ENCODE measurements at places on chromosomes 1 and 21. TPM values are rescaled to one million over a fixed set of nuclear protein-coding genes. Genes with fewer than 3 reads are reported as not detected.
A peak's percentile ranks its signal among the peaks of the same experiment; 100 is the strongest.

DNA sequence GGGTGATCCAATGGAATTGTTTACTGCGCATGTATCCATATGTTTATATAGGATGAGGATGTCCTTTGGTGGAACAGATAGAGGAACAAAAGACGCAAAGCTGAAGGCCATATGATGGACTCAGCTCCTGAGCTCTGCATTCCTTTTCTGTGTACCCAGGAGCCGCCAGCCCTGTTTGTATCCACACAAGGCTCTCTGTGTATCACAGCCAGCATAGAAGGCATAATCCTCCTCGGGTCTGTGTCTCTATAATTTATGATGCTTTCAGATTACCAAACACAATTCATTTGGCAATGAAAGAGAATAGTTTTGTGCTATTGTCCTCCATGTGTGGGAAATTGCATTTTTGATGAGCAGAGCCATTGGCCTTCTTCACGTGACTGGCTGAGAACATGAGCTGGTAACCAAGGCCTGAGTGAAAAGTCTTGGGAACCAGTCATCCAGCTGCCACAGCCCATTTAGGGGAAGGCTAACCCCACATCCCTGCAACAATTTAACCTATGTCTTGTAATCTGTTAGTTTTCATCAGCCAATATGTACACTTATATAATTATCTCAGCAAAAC is 119.2 kb downstream of the PBX1 start:
- peaks cover 2% of the 10 kb centered on the region for H3K4me1 ChIP-seq
- peaks cover 2% of the 10 kb centered on the region for H3K36me3 ChIP-seq
- DNase-seq: no peak
- H3K27me3 ChIP-seq: no peaks in the 10 kb centered on the region

AGRN gene
- total RNA-seq: 1.2 TPM

GRCh38 chr21:39319251-39319756 is 5.9 kb upstream of the BRWD1 start:
- no peaks in the 10 kb centered on the region for H3K27me3 ChIP-seq
- peak overlapping the region; percentile 85 for H3K27ac ChIP-seq
- H3K4me1 ChIP-seq: peaks cover 14% of the 10 kb centered on the region
- no peak overlapping the region for H3K4me3 ChIP-seq
- DNase-seq: no peak

DNA sequence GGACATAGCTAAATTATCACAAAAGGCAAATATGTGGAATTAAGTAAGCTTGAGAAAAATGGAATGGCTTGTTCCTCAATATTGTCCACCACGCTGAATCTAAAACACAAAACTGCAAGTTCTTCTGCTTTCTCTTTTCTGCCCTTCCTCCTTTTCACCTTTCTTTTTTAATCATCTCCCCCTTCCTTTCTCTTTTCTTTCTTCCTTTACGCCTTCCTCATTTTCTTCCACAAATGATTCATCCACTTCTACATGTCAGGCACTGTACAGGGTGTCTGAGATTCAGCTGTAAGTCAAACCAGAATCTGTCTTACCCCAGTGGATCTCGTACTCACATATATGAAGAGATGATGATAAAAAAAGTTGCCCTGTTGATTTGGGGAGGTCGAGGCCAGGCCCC is 1182.5 kb downstream of the MRPL39 start:
- no peaks in the 10 kb centered on the region for H3K4me1 ChIP-seq
- no peaks in the 10 kb centered on the region for H3K36me3 ChIP-seq
- no peak for DNase-seq
- H3K4me3 ChIP-seq: no peak overlapping the region
- no peaks in the 10 kb centered on the region for H3K27me3 ChIP-seq

GRCh38 chr1:218459450-218459849 is 114.3 kb downstream of the TGFB2 start:
- DNase-seq: no peak
- no peak overlapping the region for H3K4me3 ChIP-seq
- H3K4me1 ChIP-seq: no peaks in the 10 kb centered on the region
- no peak overlapping the region for H3K27ac ChIP-seq
- peaks cover 13% of the 10 kb centered on the region for H3K27me3 ChIP-seq
- H3K36me3 ChIP-seq: no peaks in the 10 kb centered on the region

- peak overlapping the region; percentile 41 for H3K27ac ChIP-seq
- DNase-seq: peak; percentile 83
- no peaks in the 10 kb centered on the region for H3K36me3 ChIP-seq
- H3K27me3 ChIP-seq: no peaks in the 10 kb centered on the region
- H3K4me3 ChIP-seq: no peak overlapping the region
- peaks cover 23% of the 10 kb centered on the region for H3K4me1 ChIP-seq
Observed at GRCh38 chr1:27858072-27858948, 14.0 kb upstream of the THEMIS2 start.

GRCh38 chr1:23836037-23836436 is 10.8 kb upstream of the HMGCL start:
- H3K27ac ChIP-seq: no peak overlapping the region
- no peaks in the 10 kb centered on the region for H3K36me3 ChIP-seq
- H3K4me3 ChIP-seq: no peak overlapping the region
- DNase-seq: no peak

ATP6V0B gene
- total RNA-seq: 72.1 TPM

C1QA gene
- total RNA-seq: not detected

AMY1C gene
- not detected for total RNA-seq

CYP4A11 gene
- total RNA-seq: not detected

CR1L gene
- total RNA-seq: not detected

GRCh38 chr1:226001963-226002666 is 3.0 kb upstream of the SDE2 start:
- H3K4me3 ChIP-seq: peak overlapping the region; percentile 62
- no peaks in the 10 kb centered on the region for H3K27me3 ChIP-seq
- peaks cover 27% of the 10 kb centered on the region for H3K4me1 ChIP-seq

DNA sequence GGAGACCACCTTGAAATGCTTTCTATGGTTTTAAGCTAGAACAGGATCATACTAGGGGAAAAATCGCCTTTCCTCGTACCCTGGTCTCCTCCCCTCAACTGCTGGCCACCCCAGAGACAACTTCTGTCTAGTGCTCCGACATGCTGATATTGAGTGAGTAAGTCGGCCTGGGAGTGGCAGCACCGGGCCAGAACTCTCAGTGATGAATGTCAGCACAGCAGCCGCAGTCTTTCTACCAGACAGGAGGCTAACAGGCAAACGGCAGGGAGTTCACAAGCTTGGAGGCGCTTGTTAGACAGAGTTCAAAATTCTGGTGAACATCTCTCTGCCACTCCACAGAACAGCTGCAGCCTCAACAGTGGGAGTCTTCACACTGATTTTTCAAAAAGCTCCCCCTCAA is 716.9 kb downstream of the ADGRL2 start:
- H3K27ac ChIP-seq: no peak overlapping the region
- H3K27me3 ChIP-seq: no peaks in the 10 kb centered on the region
- DNase-seq: no peak
- H3K4me1 ChIP-seq: no peaks in the 10 kb centered on the region
- H3K36me3 ChIP-seq: no peaks in the 10 kb centered on the region

NPR1 gene
- not detected for total RNA-seq

DNA sequence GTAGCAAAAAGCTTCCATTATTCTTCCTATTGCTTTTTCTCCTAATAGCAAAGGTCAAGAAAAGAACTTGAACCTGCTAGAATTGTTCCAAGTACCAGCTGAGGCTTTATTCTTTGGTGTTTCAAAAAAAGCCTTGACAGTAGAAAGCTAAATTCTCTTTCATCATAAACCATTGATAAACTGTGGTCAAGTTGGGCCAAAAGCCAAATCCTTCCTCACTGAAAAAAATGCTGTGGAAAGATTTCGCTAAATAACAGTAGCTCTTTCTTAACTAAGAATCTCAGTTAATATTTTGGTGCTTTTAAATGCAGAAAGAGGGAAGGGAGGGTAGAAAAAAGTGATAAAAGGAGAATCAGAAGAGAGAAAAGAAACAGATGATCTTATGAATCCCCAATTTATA is 14.0 kb upstream of the JAM2 start:
- H3K4me1 ChIP-seq: no peaks in the 10 kb centered on the region
- no peak for DNase-seq
- no peak overlapping the region for H3K4me3 ChIP-seq
- no peak overlapping the region for H3K27ac ChIP-seq
- H3K36me3 ChIP-seq: no peaks in the 10 kb centered on the region

CD5L gene
- total RNA-seq: not detected

PCSK9 gene
- not detected for total RNA-seq

DNA sequence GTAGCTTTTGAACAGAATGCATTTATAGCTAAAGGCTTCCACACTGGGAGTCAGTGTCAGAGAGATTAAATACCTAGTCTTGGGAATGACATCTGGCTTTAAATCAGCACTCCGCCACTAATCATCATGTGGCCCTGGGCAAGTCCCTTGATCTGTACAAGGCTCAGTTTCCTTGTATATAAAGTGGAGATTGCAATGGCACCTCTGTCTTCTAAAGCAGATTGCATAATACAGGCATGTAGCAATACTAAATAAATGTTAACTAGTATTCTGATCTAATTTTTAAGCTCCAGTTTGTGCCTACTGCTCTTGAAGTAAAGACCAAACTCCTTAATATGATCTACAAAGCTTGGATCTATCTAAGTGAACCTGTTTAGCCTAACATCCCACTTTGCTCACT is 249.4 kb downstream of the PLPP3 start:
- no peak overlapping the region for H3K27ac ChIP-seq
- DNase-seq: no peak
- peaks cover 4% of the 10 kb centered on the region for H3K27me3 ChIP-seq
- H3K4me3 ChIP-seq: no peak overlapping the region

PLA2G2C gene
- not detected for total RNA-seq

All from T-helper 17 cell (primary cell).